ENCODE measurements at places on chromosomes 1 and 21.

- no peak for DNase-seq
Observed at GRCh38 chr1:232578651-232579195, 51.2 kb downstream of the SIPA1L2 start.

- DNase-seq, result no peak
Observed at GRCh38 chr21:44332383-44332782, 6.8 kb downstream of the CFAP410 start.

- DNase-seq, result no peak
Observed at GRCh38 chr1:22539510-22540118, 23.7 kb upstream of the EPHA8 start.

- no peak for DNase-seq
Observed at GRCh38 chr1:108881369-108881768, 4.6 kb downstream of the GPSM2 start.

- DNase-seq, result no peak
Observed at GRCh38 chr21:32940079-32941014, 85.4 kb upstream of the OLIG2 start.

GRCh38 chr1:77948841-77949424 is 29.9 kb downstream of the FUBP1 start:
- DNase-seq, result no peak

DNA sequence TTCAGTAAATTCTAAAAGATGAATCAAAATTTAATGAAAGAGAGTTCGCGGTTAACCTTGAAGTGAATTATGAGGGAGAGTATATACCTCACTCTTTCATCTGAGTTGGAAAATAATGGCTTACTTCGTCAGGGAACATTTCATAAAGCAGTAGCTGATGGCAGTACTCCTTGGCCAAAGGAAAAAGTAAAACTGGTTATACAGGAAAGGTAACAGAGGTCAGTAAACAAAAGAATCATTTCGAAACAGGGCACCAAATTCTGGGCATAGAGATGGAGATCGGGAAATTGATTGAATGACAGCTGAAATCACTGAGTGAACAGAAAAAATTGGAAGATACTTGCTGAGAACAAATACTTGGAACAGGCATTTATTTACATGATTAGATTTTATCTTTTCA is 199.0 kb downstream of the OLFM3 start:
- DNase-seq, result no peak

DNA sequence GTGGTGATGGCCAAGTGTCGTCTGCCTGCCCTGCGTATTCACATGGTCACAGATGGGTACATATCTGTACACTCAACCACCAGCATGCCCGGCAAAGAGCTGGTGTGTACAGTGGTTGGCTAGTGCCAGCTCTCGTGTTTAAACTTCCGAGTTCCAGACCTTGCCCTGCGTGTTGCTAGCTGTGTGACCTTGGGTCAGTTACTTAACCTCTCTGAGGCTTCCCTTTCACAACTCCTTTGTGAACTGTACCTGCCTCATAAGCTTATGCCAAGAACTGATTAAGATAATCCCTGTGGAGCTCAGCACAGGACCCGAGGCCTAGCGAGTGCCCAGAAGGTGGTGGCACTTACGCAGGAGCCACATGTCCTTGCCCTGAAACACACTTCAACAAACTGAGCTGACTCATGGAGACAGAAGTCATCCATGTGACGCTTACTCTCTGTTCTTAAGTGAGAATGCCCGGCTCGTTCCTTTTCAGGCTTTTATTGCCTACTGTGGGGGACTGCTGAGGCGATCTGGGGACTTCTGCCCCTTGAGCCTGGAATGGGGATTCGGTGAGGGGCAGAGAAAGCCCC is 55.4 kb downstream of the ALPL start:
- DNase-seq, result no peak

DNA sequence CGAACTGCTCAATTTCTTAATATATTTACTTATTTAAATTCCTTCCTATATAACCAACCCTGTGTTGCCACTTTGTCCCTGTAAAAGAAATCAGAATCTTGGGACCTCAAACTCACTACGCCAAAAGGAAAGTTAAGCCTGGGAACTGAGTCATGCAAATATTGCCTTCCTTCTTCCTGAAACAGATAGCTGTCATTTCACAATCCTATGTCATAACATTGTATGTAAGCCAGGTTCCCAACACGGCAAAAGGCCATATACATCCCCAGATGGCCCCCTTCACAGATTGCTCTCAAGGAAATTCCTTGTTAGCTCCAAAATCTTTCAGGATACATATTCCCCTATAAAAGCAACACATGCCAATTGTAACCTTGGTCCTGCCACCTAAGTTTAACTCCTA is 39.7 kb downstream of the C21orf91 start:
- no peak for DNase-seq

DNA sequence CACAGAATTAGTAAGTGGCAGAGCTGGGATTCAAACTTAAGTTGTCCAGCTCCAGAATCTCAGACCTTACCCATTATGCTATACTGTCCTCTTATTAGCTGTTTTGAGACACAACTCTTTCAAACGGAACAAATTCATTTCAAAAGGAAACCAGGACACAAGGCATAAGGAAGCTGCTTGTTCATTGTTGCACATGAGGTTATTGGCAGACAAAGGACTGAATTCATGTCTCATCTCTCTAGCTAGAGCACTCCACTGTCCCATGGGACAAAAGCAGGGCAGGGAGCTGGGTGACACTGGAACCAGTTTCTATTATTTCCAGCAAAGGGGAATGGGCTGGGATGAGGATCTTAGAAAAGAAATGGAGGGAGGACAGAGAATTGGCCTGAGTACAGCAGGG is 26.4 kb downstream of the CHI3L2 start:
- DNase-seq, result no peak

DNA sequence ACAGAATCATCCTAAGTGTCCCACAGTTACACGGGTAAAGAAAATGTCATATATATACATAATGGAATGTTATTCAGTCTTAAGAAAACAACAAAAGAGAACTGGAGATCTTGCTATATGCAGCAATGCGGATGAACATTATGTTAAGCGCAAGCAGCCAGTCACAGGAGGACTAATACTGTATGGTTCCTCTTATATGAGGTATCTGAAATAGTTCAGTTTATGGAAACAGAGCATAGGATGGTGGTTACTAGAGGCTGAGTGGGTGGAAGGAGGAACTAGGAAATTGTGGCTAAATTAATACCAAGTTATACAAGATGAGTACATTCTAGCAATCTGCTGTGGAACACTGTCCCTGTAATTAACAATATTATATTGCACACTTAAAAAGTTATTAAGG is 834.3 kb downstream of the KCNT2 start:
- no peak for DNase-seq

GRCh38 chr1:29550119-29550841 is 314.0 kb downstream of the PTPRU start:
- DNase-seq, result no peak

- no peak for DNase-seq
Observed at GRCh38 chr1:71435951-71436350, 355.1 kb upstream of the ZRANB2 start.

- DNase-seq, result no peak
Observed at GRCh38 chr1:44707112-44707881, 23.7 kb downstream of the RNU5D-1 start.

DNA sequence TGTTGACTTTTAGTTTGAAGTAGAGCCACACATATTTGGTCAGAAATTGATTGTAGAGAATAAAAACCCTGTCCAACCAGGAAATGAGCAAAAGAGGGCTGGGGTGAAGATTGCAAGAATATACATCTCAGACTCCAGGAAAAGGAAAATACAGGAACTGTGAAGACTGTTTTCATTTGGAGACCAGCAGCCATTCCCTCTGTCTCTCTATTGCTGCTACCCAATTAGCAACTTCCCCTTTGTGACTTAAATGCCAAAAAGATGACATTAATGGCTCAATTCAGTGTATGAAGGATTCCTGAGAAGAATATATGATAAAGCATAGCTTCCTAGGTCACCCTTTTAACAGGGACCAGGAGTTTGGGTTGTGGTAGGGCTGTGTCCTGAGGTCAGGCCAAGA is 31.6 kb upstream of the CEP350 start:
- DNase-seq, result no peak

DNA sequence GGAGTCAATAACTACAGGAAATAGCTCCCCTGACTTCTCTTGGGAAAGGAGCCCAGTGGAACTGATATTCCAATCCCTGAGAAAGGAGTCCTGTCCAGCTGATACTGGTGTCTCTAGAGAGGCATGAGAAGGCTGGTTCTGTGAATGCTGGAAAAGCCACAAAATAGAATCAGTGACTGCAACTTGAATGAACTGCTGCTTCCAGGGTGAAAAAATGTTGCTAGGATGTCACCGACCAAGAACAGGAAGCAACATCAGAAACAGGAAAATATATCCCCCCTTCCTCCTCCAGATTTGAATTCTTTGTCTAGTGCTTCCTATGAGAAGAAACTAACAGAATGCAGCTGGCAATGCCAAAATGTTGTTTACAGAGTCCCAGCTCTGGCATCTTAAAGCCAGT is 269.3 kb upstream of the LYPLAL1 start:
- no peak for DNase-seq

DNA sequence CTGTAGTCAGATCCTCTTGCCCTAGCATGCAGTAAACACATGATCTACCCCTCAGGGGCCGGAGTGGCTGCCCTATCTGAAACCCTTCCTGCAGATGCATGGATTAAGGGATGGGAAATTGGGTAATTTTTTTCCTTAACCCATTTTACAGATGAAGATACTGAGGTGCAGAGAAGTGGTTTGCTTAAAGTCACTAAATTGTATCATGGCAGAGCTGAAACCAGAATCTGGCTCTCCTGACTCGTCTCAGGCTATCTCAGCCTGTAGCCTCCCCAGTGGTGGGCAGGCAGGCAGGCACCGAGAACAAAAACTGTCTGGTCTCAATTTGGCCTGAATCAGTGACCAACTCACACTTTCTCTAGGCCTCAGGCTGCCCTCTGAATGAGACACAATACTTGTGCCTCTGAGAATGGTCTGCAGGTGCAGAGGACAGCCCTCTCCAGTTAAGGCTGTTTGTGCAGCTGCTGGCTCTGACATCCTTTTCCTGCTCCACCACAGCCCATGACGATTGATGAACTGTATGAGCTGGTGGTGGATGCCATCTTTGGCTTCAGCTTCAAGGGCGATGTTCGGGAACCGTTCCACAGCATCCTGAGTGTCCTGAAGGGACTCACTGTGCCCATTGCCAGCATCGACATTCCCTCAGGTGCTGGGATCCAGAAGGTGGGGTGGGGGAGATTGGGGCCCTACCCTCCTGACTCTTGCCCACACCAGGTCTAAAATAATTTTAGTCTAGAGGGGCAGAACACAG is 1.5 kb downstream of the NAXE start:
- DNase-seq, result no peak

GRCh38 chr1:228334954-228335353 is 71.7 kb downstream of the TRIM11 start:
- no peak for DNase-seq

DNA sequence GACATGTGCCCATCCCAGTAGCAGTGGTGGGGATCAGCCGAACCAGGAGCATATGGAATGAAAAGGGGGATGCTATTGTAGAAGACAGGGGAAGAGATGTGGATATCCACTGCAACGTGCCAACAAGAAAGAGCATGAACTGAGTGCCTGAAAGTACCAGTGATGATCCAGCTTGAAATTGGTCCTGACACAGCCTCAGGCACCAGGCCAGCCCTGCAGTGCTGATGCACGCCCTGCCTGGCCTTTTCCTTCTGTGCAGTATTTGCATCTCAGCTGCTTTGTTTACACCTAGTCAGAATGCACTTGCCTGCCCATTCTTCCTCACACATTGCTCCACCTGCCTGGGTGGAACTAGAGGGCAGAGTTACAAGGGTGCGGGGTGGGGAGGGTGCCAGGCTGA is 50.3 kb upstream of the ARTN start:
- DNase-seq, result no peak

- no peak for DNase-seq
Observed at GRCh38 chr1:235622936-235623779, 26.4 kb downstream of the GNG4 start.

DNA sequence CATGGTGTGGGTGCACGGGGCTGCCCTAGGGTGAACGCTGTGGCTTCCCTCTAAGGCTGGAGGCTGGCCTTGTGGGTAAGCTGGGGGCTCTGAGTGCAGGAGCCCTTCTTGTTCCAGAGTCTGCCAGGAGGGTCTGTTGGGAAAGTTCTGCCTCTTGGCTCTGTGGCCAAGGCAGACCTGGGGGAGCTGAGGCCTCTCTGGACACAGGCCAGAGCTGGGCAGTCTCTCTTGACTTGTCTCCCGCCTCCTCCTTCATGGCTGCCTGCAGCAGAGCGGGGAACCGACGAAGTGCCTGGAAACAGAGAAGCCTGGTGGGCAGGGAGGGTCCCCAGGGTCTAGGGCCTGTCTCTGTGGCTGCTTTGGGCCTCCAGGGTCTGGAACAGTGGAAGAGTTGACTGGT is 30.3 kb upstream of the PEX10 start:
- no peak for DNase-seq

DNA sequence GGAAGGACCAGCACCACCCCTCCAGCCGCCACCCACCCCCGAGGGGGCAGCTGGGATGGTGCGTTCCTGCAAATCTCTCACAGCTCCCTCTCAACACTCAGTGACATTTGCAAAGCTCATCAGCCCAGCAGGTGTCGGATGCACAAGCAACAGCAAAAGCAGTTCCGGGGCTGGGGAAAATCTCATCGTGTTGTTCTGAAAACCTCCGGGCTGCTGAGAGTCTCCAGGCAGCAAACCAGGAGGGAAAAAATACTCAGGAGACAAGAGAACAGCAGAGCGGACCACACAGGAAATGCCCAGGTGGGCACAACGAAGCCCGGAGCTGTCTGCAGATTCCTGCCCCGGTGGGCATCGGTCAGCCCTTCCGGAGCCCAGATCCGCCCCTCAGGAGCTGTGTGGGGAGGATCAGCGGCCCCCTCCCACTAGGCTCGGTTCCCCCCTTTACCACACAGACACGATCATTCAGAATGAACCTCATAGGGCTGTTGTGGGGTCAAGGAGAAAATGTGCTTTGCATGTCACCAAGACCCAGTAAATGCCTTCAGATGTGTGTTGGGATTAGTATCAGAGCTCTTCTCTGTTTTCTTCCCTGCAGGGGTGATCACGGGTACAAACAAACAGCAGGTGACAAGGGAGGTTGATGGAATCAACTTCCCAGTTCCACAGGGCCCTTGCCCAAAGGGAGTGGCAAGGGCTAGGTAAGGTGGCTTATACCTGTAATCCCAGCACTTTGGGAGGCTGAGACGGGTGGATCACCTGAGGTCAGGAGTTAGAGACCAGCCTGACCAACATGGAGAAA is 127.0 kb upstream of the TIAM1 start:
- DNase-seq, result no peak

DNA sequence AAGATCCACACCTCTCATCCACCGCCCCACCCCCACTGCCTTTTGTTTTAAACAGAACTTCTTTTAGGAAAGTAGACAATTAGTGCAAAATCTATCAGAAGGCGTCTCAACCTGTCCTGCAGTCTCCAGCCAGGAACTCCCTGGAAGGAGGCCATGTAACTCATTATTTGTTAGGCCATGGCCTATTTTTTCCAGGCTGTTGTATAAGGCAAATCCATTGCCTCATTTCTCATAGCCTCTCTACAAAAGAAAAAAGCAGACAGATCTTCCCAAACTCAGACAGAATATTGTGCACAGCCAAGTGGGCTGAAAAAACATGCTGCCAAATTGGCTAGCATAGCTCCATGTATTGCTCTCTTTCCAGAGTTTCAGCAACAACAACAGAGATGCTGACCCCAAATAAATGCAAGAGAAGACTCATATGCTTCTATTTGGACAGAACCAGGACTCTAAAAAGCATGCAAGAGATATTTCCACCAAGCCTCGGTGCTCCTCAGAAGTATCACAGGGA is 770.7 kb upstream of the CXADR start:
- no peak for DNase-seq

Data from stimulated activated CD8-positive, alpha-beta memory T cell treated with anti-CD3 and anti-CD28 coated beads, Interleukin-4, amount 100 ng/mL, for 24 hours (primary cell).